ENCODE measurements at places on chromosomes 6 and 20.

GRCh38 chr6:3894590-3895311 is 45.6 kb downstream of the FAM50B start:
- DNase-seq: no peak

DNA sequence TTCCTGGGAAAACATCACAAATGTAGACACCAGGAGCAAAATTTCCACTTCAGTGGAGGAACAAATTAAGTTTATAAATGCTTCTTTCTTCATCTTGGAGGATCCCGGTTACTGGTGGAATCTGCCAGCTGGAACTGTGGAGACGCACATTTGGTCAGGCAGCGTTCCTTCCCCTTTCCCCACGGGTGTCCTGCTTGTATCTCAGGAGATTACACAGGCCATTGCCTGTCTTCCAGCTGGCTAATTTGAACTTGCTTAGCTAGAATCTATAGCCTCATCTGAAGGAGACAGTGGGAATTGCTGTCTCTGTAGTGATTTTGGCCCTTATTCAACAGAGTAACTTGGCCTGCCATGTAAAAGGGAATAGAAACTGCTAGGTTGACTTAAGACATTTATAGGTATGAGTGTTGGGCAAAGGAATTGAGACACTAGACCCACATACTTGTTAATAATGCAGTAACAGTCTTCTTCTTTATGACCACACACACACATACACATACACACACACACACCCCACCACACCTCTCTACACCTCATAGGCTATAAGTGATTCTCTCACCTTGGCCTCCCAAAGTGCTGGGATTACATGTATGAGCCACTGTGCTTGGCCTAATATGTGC is 34.4 kb downstream of the TSBP1 start:
- DNase-seq: no peak

GRCh38 chr6:53986165-53986720 is 125.0 kb upstream of the MLIP start:
- no peak for DNase-seq

GRCh38 chr20:58891718-58892140 is 39.2 kb downstream of the GNAS start:
- DNase-seq: no peak

DNA sequence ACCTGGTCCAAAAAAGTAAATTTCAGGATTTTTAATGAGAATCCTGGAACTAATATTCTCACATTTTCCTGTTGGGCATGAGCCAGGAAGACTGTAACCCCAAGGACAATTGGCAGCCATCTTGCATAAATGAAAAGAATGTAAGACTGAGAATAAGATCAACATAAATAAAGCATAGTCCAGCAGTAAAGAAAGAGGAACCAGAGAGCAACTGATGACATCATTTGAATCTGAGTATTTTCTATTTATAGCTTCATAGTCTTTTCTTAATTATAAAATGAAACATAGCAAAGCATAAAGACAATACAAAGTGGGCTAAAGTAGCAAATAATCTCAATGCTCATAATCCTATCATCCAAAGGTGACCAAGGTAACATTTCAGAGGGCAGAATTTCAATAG is 26.6 kb upstream of the FBXL4 start:
- DNase-seq: no peak

- DNase-seq: peak; percentile 11
Observed at GRCh38 chr6:11785774-11786579, 7.4 kb upstream of the ADTRP start.

- no peak for DNase-seq
Observed at GRCh38 chr20:2797136-2797983, 3.1 kb downstream of the CPXM1 start.

DNA sequence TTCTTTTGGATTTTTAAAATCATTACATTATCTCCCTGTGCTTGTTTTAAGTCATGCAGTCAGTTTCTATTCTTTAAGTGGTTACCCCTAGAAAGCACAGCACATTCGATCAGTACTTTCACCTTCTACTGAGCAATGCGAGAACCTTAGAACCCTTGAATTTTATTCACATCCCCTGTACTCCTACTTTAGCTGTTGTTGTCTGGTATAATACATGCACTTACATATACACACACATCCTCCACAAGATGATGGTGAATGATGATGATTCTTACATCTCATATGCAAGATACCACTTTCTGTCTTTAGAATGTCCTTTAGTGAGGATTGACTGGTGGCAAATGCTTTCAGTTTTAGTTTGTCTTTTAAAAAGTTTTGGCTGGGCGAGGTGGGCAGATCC is 5.7 kb downstream of the CDC40 start:
- DNase-seq: no peak

All from activated CD4-positive, alpha-beta T cell treated with anti-CD3 and anti-CD28 coated beads for 4 hours (primary cell).